Right lung (tissue), 10 donors: ENCODE measurements at places on chromosomes 6 and 20. TPM values are rescaled to one million over a fixed set of nuclear protein-coding genes. Genes with fewer than 3 reads are reported as not detected.

- DNase-seq: no peak
These were observed 301.2 kb downstream of the PLCB1 start for GRCh38 chr20:8433291-8433690.

GRCh38 chr6:157227202-157228166, 95.8 kb downstream of the TMEM242 start:
- DNase-seq: no peak

IGF2R gene
- polyA plus RNA-seq: 52.2 TPM

DNA sequence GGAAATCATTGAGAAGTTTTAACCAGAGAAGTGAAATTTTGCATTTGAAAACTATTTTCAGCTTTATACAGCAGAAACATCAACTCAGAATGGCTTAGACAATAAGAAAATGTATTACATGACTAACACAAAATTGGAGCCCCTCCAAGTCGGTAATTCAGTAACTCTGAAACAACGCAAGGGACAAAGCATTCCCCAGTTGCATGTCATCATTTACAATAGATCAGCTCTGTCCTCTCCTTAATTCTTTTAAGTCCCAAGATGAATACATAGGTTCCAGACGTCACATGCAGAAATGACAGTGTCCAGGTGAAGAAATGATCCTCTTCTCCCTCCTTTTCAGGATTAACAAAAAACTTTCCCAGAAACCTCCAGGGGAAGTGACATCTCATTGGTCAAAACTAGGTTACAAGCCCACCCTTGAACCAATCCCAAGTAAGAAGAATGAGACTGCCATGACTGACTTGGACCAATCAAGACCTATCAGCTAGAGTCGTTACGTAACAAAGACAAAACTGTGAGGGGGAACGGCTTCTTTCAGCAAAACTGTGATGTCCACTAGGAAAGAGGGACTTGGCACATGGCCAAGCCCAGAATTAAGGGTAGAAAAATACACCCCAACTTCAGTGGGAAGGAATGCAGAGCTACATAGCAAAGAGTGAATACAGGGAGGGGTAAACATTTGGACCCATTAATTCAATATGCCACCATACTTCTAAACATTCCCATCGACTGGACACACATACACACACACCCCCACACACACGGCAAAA, 149.8 kb upstream of the PRND start:
- no peak for DNase-seq

DNA sequence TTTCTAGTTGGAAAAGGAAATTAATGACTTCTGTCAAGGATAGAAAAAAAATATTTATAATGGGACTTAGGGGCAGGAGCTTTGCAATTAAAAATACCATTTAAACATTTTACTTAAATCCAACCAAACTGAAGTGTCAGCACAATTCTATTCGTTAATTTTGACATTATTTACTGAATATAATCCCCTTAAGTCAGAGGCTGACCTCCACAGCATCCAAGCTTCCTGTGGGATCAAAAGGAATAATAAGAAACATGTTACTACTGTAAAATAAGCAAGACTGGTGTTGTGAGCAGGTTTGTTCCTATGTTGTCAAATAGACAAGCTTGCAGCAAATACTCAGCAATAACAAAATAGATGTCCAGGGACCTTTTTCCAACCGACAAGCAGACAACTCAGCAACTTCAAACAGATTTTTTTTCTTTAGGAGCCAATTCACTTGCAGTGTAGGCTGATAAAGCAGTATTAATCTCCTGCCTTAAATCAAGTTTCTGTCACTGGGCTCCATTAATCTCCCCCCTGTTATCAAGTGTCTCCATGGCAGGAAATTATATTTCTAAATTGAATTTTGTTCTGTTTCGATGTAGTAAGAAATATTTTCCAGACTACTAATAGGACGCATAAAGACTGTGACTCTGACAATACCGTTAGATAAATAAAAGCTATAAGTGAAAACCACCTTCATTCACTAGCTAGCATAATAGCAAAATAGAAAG, 157.4 kb downstream of the HACE1 start:
- DNase-seq: no peak

GRCh38 chr6:163661272-163661671, 246.8 kb downstream of the QKI start:
- DNase-seq: no peak

GRCh38 chr6:14129575-14129974, 12.0 kb downstream of the CD83 start:
- peak; percentile 62 for DNase-seq

GRCh38 chr6:44435500-44435899, 48.0 kb downstream of the CDC5L start:
- DNase-seq: no peak

GRCh38 chr6:41487860-41488432, 58.2 kb upstream of the FOXP4 start:
- no peak for DNase-seq

FAM110A gene
- 21.9 TPM for polyA plus RNA-seq
